ENCODE measurements at places on chromosomes 3 and 15.

DNA sequence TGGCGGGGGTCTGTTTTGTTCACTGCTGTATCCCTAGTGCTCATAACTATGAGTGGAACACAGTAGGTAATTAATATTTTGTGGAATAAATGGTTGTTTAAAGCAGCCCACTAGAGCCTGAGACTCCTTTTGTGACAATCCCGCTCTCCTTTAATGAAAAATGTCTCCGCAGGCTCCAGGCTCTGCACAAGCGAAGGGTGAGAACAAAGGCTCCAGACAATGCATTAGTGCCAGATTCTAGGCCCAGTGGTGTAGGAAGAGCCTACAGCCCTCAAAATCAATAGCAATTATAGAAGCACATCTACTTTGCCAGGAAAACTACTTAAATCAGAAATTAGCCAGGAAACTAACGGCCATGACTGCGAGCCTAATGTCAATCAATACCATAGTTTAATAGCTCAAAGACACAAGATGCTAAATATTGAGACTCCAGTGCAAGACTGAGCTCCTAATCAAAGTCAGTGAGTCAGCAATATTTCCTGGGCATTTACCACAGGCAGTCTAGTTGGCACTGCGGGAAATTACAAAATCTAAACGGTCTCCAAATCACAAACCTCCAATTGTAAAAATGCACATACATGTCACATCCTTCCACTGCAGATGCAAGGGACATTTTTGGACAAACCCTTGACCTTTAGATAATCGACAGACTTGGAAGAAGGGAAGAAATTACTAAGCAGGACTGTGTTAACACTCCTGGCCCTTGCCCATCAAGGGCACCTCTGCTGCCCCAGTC, 2.3 kb downstream of the ANXA2 start:
- no peak for DNase-seq

GRCh38 chr3:77682162-77682561, 642.3 kb downstream of the ROBO2 start:
- DNase-seq = no peak

GRCh38 chr15:36965570-36966342, 134.6 kb downstream of the MEIS2 start:
- DNase-seq = no peak

DNA sequence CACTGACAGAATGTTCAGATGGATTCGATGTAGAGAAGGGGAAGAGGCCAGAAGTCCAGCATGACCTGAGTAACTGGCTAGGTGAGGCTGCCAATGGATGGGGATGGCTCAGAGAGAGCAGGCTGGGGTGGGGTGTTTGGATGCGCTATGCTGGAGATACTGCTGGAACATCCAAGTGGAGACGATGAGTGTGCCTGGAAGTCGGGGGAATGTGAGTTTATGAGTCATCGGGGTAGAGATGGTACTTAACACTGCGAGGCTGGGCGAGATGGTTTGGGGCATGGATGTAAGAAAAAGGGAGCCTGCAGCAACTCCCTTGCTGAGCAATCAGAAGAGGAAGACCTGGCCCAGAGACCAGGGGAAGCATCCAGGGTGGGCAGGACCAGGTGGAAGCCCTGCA, 180.7 kb downstream of the SLCO3A1 start:
- no peak for DNase-seq

- DNase-seq = no peak
These were observed 30.7 kb upstream of the IGSF10 start for GRCh38 chr3:151491525-151491924.

DNA sequence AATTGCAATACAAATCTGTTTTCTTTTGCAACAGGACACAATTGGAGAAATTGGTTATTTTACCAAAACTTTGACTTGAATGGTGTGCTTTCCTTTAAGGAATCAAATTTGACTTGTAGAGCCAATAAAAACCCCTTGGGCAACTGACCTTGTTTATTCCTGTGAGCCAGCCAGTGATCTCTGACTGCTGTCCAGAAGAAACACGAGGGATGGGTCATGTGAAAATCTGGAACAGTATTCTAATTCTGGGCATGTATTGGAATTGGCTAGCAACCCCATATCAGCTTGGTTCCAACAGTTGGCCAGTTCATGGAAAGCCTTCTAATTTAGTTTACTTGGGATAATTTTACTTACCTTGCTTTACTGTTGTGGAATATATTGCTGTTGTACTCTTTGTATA, 19.1 kb upstream of the HHATL start:
- DNase-seq = peak; percentile 10

DNA sequence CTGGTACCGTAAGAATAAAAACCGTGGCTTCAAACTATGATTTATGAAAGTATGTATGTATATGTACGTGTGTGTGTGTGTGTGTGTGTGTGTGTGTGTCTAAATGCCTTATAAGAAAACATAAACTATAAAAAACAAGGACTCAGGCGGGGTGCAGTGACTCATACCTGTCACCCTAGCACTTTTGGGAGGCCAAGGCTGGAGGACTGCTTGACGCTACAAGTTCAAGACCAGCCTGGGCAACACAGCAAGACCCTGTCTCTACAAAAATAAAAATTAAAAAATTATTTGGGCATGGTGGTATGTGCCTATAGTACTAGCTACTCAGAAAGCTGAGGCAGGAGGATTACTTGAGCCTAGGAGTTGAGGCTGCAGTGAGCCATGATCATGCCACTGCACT, 29.1 kb downstream of the CCPG1 start:
- DNase-seq = no peak

- DNase-seq = no peak
These were observed 16.6 kb upstream of the MRPS22 start for GRCh38 chr3:139327231-139327630.

DNA sequence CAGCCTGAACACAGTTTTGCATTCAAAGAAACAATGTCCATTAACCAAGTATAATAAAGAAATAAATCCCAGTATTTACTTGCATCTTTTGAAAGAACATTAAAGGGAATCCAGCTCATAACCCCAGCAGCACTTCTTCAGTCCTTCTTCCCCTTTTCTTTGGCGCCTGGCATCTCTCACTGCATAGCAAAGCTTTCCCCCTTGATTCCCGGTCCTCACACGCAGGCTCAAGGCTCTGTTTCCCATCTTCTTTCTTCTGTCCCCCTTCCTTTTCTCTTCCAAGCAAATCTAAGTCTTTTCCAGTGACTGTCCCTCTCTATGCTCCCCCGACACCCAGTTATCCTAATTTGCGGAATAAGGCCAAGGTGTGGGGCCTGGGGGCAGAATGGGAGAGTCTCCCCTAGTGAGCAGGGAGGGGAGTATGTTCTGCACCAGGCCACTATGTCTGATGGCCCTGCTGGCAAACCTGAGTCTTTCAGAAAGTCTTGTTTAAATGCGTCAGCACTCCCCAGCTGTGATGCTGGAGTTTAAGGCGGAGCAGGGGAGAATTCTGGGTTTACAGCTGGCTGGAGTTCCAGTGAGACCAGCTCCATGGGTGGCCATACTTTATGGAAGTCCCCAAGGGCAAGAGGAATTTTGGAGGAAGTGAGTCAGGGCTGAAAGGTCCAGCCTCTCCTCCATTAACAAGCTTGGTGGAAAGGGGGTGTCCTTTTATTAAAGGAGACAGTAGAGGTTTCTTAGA, 42.1 kb downstream of the GOLGA6A start:
- DNase-seq = no peak

- DNase-seq = no peak
These were observed 132.6 kb upstream of the COL8A1 start for GRCh38 chr3:99505646-99506269.

DNA sequence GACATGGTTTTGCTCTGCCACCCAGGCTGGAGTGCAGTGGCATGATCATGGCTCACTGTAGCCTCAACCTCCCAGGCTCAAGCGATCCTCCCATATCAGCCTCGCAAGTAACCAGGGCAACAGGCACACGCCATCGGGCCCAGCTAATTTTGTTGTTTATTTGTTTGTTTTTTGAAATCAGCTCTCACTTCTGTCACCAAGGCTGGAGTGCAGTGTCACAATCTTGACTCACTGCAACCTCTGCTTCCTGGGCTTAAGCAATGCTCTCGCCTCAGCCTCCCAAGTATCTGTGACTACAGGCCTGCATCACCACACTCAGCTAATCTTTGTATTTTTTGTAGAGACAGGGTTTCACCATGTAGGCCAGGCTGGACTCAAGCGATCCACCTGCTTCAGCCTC, 26.3 kb upstream of the PLCH1 start:
- DNase-seq = no peak

GRCh38 chr3:120481081-120481480, 30.3 kb upstream of the FSTL1 start:
- DNase-seq = no peak

GRCh38 chr3:169772305-169772896, 795 bp upstream of the MYNN start:
- peak; percentile 73 for DNase-seq

GRCh38 chr3:27079427-27080257, 289.5 kb downstream of the NEK10 start:
- DNase-seq = no peak

- DNase-seq = no peak
These were observed 221.4 kb downstream of the SOX2 start for GRCh38 chr3:181933052-181933618.

- no peak for DNase-seq
These were observed 82.2 kb downstream of the ITPR1 start for GRCh38 chr3:4575381-4575780.

- no peak for DNase-seq
These were observed 258.1 kb downstream of the TBL1XR1 start for GRCh38 chr3:176939022-176939817.

- DNase-seq = no peak
These were observed 7.2 kb downstream of the RTF1 start for GRCh38 chr15:41423979-41424659.

GRCh38 chr15:93707751-93708150, 523.6 kb upstream of the MCTP2 start:
- DNase-seq = no peak

- no peak for DNase-seq
These were observed 281.9 kb upstream of the ICE2 start for GRCh38 chr15:60760646-60761504.

- no peak for DNase-seq
These were observed 3.8 kb downstream of the IVD start for GRCh38 chr15:40409366-40409765.
